ENCODE measurements at places on chromosomes 2 and 18.

DNA sequence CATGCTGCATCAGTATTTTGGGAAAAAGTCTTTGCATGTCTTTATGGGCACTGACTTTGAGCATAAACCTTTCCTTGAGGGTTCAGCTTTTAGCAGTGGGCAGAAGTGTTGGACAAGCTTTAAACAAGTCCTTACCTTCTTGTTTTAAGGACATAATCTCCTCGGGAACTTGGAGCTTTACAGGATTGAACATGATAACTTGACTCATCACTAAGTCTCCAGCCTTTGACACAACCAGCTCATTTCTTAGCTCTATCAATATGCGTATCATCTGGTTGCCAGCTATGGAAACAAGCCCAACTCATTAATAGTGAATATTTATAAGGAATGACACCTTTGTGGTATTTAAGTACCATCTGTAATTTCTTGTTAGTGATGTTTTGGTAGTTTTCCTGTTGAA is 21.0 kb upstream of the RAB27B start:
- DNase-seq: no peak

- DNase-seq: peak; percentile 45
These were observed 451.4 kb upstream of the ID2 start for GRCh38 chr2:8230466-8230865.

GRCh38 chr2:58574873-58575272 is 333.7 kb upstream of the FANCL start:
- no peak for DNase-seq

- peak; percentile 40 for DNase-seq
These were observed 180.4 kb downstream of the MBD5 start for GRCh38 chr2:148201075-148202004.

DNA sequence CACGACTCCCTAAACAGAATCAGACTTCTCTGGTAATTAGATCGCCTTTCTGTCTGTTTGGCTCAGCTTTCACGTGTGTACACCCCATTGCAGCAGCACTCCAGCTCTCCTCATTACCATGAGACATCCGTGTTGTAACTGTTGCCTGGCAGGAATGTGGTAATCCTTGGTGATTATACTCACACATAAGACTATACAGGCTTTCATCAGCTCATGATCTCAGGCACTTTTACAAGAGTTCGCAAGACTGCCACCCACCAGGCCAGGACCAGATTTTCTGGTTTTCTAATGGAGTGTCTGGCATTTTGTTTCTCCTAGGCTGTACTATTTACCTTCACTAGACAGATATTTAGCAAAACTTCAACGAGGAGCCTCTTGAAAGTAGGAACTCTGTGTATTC is 50.2 kb downstream of the ACVR1 start:
- no peak for DNase-seq

DNA sequence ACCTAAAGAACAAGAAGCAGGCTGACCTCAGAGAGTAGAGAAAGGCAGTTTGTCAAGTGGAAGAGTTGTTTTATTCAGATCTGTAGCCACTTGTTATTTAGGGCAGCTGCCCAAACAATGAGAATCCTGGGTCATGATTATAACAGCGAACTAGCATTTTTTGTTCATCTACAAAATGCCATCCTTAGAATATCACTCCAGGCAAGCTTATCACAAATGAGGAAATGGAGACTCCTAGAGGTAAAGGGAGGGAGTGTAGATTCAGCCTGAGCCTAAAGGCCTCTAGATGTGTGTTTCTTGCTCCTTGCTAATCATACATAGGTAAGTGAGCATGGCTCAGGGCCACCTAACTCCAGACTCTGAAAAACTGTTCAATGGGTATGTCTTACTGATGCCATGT is 126.1 kb downstream of the HNMT start:
- DNase-seq: peak; percentile 4

- no peak for DNase-seq
These were observed 27.6 kb downstream of the CENPO start for GRCh38 chr2:24820598-24821432.

GRCh38 chr2:112600634-112601033 is 16.2 kb downstream of the CHCHD5 start:
- DNase-seq: no peak

DNA sequence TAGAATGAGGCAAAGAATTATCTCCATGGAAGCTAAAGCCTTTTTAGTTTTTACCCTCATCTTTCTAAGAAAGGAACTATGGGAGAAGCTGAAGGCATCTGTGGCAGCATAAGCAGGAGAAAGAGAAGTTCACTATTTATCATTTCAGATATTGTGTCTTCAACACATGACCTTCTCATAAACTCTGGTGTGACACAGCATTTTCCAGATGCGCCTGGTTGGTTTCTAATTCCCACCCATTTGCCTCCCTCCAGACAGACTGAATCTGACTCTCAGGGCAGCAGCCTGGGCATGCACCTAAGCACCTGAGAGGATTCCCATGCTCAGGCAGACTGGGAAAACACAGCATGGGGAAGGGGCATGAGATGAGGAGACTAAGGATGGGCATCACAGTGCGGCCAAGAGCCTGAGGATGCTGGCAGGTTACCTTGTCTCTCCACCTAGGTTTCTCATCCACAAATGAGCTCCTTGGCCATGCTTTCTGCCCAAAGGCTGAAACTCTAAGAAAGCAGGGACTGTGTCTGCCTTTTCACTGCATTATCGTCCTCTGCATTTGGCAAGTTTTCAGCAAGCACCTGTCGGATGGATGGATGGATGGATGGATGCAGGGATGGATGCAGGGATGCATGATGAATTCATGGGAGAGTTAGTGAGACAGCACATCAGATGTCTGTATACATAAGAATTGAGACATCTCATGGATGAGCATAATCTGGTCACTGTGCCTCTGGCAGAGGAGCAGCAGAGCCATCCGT is 28.8 kb upstream of the SULT1C4 start:
- no peak for DNase-seq

- DNase-seq: peak; percentile 47
These were observed 10.7 kb downstream of the RPL31 start for GRCh38 chr2:101012706-101013181.

GRCh38 chr2:110793034-110793433 is 60.7 kb downstream of the ACOXL start:
- no peak for DNase-seq

Measured in OCI-LY7 (cell line).